ENCODE measurements at places on chromosomes 13 and 19.

- no peak for DNase-seq
Measured at GRCh38 chr19:35731779-35732405, 10.4 kb downstream of the IGFLR1 start.

DNA sequence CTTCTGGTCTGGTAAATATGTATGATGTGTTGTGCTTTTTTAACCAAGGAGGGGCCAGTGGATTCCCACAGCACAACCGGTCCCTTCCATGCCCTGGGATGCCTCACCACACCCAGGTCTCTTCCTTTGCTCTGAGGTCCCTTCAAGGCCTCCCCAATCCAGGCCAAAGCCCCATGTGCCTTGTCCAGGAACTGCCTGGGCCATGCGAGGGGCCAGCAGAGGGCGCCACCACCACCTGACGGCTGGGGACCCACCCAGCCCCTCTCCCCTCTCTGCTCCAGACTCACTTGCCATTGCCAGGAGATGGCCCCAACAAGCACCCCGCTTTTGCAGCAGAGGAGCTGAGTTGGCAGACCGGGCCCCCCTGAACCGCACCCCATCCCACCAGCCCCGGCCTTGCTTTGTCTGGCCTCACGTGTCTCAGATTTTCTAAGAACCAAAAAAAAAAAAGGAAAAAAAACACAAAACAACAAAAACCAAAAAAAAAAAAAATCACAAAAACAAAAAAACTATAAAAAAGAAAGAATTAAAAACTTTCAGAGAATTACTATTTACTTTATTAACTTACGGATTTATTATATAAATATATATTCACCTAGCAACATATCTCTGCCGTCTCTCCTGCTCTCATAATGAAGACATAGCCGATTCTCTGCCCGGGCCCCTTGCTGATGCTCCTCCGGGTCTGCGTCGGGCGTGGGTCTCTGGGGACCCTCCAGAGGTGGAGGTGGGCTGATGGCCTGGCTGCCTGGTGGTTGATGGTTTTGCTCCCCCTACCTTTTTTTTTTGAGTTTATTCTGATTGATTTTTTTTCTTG lies 14.4 kb downstream of the CAPN12 start:
- DNase-seq = peak; percentile 52

DNA sequence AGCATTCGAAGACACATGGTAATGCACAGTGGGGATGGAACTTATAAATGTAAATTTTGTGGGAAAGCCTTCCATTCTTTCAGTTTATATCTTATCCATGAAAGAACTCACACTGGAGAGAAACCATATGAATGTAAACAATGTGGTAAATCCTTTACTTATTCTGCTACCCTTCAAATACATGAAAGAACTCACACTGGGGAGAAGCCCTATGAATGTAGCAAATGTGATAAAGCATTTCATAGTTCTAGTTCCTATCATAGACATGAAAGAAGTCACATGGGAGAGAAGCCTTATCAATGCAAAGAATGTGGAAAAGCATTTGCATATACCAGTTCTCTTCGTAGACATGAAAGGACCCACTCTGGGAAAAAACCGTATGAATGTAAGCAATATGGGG lies 16.2 kb upstream of the ZNF763 start:
- no peak for DNase-seq

- DNase-seq = no peak
Measured at GRCh38 chr13:77372275-77372674, 45.4 kb upstream of the MYCBP2 start.

GRCh38 chr19:33947265-33947964 lies 150.7 kb downstream of the KCTD15 start:
- DNase-seq = no peak

GRCh38 chr13:21466527-21466926 lies 7.4 kb upstream of the ZDHHC20 start:
- DNase-seq = no peak

GRCh38 chr19:30338041-30338456 lies 34.1 kb upstream of the ZNF536 start:
- DNase-seq = no peak

GRCh38 chr19:47735131-47735530 lies 10.2 kb upstream of the NOP53 start:
- DNase-seq = no peak

- no peak for DNase-seq
Measured at GRCh38 chr13:99663908-99664307, 162.6 kb downstream of the TM9SF2 start.

DNA sequence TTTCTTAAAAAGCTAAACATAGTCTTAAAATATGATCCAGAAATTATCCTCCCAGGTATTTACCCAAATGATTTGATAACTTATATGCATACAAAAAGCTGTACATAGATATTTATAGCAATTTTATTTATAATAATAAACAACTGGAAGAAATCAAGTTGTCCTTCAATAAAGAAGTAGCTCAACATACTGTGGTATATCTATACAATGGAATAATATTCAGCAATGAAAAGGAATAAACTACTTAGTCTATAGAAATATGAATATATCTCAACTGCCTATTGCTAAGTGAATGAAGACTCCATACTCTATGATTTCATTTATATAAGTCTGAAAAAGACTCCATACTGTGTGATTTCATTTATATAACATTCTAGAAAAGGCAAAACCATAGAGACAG lies 47.1 kb upstream of the SLAIN1 start:
- no peak for DNase-seq

GRCh38 chr13:39561971-39562370 lies 41.0 kb downstream of the LHFPL6 start:
- DNase-seq = no peak

- DNase-seq = no peak
Measured at GRCh38 chr13:100491164-100491842, 97.3 kb downstream of the GGACT start.

GRCh38 chr19:5000120-5000611 lies 31.3 kb downstream of the KDM4B start:
- no peak for DNase-seq

DNA sequence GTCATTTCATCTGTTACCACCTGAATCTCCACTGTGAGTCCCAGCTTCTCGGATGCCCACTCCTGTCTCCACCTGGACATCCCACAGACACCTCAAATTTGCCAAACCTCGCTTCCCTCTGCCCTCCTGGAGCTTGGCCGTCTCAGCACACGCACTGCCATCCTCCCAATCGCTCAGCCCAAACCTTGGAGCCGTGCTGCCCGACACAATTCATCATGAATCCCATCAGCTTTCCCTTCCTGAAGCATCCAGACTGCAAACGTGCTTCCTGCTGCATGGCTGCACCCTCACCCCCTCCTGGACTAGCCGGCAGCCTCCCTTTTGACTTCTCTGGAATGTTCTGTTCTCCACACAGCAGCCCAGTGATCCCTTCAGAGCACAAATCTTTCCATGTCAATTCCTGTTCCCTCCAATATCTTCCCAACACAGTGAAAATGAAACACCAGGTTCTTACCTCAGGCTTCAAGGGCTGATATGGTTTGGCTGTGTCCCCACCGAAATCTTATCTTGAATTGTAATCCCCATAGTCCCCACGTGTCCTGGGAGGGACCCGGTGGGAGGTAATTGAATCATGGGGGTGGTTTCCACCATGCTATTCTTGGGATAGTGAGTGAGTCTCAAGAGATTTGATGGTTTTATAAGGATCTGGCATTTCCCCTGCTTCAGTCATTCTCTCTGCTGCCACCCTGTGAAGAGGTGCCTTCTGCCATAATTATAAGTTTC lies 1.1 kb upstream of the PROZ start:
- no peak for DNase-seq

- DNase-seq = no peak
Measured at GRCh38 chr19:7505682-7506384, 10.1 kb upstream of the ZNF358 start.

DNA sequence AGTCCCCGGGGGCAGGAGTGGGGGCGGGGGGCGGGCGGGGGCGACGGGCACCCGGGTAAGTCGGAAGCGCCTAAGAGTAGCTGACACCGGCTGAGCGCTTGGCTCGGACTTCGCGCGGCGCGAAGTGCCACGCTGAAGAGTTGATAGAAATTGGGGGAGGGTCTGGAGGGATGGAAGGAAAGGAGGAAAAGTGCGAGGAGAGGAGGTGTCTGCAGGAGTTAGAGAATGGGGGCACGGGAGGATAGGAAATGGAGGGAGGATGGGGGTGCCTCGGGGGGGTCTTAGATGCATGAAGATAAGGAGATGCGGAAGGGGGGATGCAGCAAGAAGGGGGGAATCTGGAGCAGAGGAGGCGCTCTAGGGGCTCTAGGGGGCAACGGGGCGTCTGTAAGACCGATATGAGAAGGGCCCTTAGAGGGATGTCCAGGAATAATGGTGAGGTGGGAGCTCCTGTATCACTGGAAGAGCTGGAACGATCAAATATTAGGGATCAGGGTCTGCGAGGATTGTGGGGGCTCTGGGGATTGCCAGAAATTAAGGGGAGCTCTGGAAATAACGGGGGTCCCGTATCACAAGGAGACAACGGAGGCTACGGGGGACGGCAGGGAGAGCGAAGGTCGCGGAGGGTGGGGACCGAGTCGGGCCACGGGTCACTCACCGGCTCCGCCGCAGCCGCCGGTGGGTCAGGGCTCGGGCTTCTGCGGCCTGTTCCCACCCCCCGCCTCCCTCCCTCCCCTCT lies at the start of gene MYPOP:
MYPOP (minus strand) TSS at position 702 of the 739 bp plus-strand sequence. CDS start 840 bp downstream, outside the sequence.
- DNase-seq = no peak

DNA sequence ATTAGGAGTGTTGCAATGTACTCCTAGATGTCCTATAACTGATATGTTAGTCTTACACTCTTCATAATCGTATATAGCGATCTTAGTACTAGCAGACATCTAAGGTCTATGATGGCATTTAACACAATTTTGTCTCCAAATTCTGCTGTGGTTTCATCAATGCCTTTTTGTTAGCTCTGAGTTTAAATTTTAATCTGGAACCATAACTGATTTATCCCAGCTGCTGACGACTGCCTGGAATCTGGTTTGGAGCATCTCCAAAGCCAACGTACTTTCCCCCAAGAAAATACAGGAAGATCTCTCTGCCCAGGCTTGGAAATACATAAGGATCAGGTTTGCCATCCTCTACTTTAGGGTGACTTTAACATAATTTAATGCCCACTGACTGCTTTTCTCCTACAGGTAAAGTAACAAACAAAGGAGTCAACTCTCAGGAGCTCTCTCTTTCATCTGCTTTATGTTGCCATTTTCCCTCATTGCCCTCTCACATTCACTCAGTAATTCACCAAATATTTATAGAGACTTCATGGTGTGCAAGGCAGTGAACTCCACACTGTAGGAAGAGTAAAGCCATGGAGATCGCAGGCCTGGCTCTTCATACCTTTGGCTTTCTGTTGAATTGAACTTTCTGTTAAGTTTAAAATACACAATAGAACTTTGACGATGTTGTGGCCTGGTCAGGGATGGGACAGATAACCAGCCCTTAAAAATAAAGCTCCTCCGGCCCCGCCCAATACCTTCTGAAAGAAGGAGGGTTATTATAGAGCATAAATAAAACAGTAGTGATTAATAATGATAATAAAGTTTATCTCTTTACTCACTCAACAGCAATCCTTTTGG lies 23.3 kb upstream of the SPART start:
- DNase-seq = no peak

DNA sequence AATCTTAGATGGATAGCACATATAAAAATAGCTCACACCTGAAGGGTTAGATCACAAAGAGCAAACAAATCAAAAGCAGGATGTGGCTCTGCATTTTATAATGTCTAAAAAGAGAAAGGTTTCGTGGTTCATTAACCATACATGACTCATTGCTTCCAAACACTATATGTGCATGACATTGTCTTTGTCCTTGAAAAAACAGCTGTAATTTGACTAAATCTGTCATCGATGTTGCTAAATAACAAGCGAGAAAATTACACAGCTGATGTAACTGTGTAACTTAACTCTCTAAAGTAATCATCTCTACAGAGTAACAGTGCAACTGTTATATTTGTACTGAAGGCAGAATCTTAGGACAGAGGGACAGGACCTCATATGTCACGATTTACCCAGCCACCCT lies 383.1 kb upstream of the GPC6 start:
- DNase-seq = no peak

- DNase-seq = no peak
Measured at GRCh38 chr19:16615808-16616207, 12.2 kb downstream of the MED26 start.

- DNase-seq = no peak
Measured at GRCh38 chr19:42150911-42151361, 18.7 kb upstream of the POU2F2 start.

DNA sequence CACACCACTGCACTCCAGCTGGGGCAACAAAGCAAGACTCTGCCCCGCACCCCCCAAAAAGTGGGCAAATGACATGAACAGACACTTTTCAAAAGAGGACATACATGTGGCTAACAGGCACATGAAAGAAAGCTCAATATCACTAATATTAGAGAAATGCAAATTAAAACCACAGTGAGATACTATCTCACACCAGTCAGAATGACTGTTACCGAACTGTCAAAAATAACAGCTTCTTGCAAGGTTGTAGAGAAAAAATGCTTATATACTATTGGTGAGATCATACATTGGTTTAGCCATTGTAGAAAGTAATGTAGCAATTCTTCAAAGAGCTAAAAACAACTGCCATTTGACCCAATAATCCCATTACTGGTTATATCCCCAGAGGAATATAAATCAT lies 99.5 kb upstream of the SPATA13 start:
- no peak for DNase-seq

GRCh38 chr13:106568299-106569003 lies 514 bp upstream of the ARGLU1 start:
- DNase-seq = no peak

DNA sequence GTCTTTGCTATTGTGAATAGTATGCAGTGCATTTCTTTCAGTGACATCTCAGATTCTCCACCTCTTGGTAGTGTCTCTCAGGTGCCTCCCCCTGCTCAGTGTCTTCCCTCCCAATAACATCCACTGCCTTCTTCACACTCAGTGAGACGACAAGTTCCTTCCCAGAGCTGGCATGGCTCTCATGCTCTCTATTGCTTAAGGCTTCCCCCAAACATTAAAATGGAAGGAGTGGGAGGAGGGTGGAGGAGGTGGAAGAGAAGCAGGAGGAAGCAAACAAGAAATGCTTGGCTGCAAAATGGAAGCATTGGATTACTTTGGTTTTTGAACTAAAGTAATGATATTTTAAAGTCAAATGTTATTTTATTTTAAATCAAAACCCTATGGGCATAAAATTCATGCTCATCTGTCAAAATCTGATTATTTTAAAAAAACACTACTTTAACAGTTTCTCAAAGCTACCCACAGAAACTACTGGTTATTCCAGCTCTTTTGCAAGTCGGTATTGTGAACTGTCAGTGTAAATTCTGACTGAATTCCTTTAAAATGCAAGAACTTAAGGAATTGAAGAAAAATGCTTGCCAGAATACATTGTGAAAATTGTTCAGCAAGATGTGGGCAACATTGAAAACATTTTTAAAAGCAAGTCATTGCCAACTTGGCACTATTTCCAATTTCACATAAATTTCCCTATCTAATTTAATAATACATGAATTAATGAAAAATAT lies 727.6 kb upstream of the ARGLU1 start:
- no peak for DNase-seq

DNA sequence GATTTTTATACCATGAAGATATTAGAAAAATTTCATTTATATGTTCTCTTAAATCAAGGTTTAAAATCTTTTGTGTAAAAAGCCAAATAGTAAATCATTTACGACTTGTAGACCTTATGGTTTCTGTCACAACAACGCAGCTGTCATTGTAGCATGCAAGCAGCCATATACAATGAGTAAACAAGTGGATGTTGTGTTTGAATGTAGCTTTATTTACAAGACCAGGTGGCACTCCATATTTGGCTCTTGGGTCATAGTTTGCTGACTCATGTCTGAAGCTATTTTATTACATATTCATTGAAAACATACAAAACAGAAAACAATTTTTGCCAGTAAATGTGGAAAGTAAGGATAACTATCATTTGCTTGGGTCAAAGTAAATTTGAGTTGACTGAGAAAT lies 930.8 kb downstream of the SLITRK5 start:
- DNase-seq = no peak
